ENCODE measurements at places on chromosomes 16 and 17.

DNA sequence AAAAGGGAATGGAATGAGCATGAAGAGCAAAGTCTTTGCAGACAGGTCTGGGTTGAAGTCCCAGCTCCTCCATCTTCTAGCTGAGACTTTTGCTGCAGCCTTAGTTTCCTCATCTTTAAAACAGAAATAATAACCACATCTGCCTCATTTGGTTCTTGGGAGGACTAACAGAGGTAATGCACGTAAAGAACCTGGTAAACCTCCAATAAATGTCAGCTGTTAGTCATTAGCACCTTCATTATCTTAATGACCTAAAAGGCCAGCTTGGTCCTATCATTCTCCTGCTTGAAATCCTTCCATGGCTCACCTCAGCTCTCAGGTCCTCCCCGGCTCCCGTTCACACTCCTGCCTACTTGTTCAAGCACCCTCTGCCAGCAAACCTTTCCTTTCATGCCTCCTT, 51.8 kb downstream of the SKAP1 start:
- no peak for DNase-seq

DNA sequence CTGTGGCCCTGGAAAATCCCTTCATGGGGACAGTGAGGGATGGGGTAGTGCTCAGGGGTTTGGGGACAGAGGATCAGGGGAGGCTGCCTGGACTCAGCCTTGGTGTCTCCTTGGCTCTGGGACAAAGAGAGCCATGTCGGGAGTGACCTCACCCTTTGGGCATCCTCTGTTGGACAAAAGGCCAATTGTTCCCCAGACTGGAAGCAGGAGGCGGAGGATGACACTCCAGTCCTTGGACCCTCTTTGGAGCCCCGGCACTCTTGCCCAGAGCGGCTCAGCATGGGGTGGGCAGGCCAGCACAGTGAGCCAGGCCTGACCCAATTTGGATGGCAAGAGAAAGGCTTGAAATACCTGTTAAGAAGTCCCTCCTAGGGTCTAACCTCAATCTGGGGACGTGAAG, 39.4 kb upstream of the PHB1 start:
- DNase-seq: no peak

- no peak for DNase-seq
These were observed 5.7 kb downstream of the WNT3 start for GRCh38 chr17:46812624-46813318.

- no peak for DNase-seq
These were observed 19.8 kb downstream of the HNF1B start for GRCh38 chr17:37725021-37725595.

DNA sequence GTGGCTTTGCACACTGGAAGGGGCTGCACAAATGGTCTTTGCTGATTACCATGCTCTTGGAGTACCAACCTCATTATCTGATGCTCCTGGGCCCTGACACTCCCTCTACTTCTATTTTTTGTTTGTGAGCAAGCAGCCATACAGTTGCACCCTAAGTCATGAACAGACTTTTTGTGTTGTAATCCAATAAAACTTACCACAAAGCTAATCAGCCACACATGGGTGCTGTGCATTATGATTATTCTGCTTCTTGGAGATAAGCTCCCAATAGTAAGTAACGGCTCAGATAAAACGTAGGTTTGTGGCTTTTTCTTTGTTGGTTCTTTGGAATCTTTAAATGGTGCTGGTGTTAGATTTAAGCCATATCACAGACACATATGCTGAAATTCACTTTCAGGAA, 76.2 kb downstream of the CCT6B start:
- DNase-seq: no peak

DNA sequence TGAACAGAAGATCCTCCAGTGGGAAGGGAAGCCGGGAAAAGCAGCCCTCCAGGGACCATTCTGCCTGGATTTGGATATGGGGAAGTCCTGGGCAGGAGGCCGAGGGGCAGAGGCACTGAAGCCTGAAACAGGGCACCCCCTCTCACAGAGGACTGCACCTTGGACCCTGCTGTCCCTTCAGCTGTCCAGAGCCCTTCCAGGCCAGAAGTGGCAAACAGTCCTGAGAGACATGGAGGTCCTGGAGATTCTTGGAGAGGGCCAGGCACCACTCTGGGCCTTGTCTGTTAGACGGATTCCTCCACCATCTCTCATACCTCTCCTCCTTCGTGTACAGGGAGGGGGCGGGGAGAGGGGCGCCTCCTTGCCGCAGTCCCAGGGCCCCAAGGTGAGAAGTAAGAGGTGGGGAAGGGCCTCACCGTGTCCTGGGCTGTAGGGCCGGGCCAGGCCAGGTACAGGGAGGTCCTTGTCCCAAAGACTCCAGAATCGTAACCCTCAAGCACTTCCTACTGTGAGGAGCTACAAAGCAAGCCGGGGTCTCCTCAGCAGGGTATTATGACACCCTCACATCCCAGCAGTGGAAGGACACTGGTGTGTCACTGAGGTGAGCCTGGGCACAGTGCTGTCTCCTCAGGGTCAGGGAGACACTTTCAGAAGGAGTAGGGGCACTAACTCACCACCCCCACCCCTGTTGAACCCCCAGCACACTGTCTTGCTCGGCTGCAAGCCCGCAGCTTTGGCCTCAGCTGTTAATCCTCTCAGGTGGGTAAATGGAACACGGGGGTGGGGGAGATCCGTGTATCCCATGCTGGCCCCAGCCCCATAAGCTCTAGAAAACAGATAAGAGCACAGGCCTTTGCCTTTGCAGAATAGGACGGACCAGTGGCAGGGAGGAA, 16.6 kb upstream of the TBX2 start:
- no peak for DNase-seq

DNA sequence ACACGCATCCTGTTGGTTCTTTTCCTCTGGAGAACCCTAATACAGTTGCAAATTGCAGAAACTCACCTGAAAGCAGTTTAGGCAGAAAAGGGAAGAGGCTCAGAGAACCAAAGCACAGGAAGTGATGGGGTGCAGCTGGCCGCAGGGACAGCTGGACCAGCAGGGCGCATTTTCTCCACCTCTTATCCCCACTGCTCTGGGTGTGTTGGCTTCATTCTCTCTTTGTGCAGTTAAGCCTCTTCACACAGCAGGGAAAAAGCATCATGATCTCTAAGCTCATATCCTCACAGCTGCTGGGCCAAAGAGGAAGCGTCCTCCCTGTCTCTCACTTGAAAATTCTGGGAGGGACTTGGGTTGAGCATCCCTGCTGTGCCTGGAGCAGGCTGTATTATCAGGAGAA, 20.0 kb upstream of the LRRC75A start:
- DNase-seq: no peak

DNA sequence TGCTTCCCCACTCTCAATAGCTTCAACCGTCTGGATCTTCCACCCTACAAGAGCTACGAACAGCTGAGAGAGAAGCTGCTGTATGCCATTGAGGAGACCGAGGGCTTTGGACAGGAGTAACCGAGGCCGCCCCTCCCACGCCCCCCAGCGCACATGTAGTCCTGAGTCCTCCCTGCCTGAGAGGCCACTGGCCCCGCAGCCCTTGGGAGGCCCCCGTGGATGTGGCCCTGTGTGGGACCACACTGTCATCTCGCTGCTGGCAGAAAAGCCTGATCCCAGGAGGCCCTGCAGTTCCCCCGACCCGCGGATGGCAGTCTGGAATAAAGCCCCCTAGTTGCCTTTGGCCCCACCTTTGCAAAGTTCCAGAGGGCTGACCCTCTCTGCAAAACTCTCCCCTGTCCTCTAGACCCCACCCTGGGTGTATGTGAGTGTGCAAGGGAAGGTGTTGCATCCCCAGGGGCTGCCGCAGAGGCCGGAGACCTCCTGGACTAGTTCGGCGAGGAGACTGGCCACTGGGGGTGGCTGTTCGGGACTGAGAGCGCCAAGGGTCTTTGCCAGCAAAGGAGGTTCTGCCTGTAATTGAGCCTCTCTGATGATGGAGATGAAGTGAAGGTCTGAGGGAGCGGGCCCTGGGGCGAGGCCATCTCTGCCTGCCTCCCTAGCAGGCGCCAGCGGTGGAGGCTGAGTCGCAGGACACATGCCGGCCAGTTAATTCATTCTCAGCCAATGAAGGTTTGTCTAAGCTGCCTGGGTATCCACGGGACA, 11.1 kb upstream of the CLEC18A start:
- DNase-seq: no peak

DNA sequence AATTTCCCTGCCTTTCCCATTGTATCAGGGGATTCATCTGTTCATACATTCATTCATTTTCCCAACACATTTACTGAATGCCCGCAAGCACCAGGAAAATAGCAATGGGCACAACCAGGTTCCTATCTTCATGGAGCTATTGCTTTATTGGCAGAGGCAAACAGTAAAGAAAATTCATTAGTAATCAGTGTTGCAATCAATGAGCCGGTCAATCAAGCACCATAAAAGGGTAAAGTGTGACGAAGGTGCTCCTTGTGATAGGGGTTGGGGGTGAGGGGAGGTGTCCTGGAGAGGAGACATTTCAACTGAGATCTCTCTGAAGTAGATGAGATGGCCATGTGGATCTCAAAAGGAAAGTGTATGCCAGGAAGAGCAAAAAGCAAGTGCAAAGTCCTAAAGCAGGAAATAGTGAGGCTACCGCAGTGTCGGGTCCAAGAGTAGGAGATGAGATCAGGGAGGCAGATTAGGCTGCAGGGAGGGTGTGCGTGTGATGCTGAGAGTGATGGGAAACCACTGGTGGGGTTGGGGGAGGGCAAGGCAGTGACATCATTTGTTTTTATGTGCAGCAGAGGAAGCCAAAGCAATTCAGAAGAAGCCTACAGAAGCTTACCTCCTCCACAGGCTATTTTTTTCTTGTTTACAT, 28.4 kb downstream of the CDH13 start:
- DNase-seq: no peak

- DNase-seq: peak; percentile 67
These were observed at the start of gene RNF213 for GRCh38 chr17:80260791-80261158. TSS of gene RNF213 (plus strand) at chr17:80260852. CDS start at chr17:80263682, 2,830 bp downstream.

DNA sequence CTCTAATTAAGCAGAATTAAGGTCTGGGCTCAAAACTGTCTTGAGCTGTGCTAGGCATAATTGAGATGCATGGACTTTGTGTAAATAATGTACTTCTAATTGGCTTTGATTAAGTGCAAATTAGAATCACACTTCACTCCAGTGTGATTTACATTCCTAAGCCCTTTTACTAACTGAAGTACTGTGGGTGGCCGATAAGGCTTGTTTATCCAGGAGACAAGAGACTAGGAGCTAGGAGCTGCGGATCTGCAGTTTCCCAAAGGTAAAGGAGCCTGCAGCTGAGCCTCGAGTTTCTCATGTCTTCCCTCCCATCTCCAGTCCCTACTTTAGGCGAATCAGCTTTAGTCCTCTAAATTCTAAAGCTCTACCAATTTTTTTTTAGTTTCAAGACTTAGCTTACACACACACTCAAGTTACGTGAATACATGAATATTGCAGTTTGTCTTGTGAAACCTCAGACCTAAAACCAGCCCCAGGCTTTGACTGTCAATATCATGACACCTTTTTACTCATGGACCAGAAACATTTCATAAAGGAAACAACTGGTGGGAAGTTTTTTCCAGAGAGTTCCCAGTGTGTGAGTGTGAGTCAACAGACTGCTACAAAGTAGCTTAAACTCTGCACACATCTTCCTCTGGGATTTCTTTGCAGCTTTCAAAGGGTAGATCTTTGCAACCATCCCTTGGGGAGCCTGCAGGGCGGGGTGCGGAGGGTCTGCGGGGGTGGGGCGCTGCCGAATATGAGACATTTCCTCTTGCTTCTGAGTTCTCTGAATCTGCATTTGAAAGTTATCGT, 113.9 kb upstream of the TBX2 start:
- DNase-seq: no peak

DNA sequence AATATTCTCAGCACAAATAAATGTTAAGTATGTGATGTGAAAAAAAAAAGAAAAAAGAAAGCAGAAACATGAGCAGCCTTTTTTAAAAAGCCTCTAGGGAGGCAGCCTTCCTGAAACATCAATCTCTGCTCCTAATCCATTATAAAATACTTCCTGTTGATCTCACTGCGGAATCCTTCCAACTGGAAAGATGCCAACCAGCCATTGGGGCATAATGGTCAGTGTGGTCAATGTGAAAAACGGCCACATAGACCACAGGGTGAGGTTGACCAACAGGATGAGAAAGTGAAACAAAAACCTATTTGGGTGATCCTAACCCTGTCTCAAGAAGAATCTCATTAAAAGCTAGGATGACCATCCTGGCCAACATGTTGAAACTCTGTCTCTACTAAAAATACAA, 26.1 kb upstream of the ABCA8 start:
- peak; percentile 5 for DNase-seq

GRCh38 chr17:7589891-7590691, at the start of gene SOX15:
TSS of gene SOX15 (minus strand) at chr17:7590094. CDS start at chr17:7589676, 418 bp downstream.
- DNase-seq: peak; percentile 88

DNA sequence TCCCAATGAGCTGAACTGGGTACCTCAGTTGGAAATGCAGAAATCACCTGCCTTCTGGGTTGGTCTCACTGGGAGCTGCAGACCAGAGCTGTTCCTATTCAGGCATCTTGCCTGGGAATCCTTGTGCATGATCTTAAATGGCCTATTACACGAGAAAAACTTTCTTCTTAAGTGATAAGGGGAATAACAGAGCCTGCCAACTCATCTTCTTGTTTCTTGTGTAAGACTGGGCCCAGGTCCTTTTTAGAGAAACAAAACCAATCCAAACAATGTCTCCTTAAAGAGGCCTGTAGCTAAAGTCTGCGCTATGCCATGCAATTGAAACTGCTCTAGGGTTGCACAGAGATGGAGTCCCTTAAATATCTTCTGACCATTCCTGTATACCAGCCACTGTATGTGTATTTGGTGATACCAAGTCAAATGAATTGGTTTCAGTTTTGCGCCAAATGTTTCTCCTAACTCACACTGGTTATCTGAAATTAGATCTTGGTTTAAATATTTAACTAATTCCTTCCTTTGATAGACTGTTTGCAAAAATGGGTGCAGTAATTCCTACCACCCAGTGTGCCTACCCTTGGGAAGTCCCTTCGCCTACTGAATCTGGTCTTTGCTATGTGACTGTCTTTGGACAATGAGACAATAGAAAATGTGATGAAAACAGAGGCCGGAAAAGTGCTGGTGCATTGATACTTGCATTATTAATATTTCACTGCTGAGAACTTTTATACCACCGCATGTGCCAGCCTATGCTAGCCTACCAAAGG, 6.5 kb upstream of the CCL23 start:
- no peak for DNase-seq

DNA sequence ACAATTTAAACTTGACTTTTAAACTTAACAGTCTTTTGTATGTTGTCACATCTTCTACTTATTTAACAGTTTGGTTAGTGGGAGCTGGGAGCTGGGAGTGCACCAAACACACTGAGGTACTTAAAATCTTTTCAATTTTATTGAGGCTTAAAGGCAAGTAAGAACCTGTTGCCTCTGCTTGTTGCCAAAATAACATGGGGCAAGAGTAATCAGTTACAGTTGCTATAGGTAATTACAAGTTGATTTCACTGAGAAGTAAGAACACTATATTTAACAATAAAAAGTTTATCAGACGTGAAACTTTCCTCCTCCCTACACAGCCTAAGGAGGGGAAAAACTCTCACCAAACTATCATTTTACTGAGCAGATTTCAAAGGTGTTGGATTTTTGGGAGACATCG, 135.2 kb downstream of the FTO start:
- peak; percentile 55 for DNase-seq

Measured in RWPE1 (cell line).